ENCODE measurements at places on chromosomes 16 and 17.

GRCh38 chr17:45225051-45225700, 3.5 kb downstream of the FMNL1 start:
- no peak for DNase-seq

GRCh38 chr17:77840513-77841165, 117.9 kb upstream of the TNRC6C start:
- DNase-seq = no peak

DNA sequence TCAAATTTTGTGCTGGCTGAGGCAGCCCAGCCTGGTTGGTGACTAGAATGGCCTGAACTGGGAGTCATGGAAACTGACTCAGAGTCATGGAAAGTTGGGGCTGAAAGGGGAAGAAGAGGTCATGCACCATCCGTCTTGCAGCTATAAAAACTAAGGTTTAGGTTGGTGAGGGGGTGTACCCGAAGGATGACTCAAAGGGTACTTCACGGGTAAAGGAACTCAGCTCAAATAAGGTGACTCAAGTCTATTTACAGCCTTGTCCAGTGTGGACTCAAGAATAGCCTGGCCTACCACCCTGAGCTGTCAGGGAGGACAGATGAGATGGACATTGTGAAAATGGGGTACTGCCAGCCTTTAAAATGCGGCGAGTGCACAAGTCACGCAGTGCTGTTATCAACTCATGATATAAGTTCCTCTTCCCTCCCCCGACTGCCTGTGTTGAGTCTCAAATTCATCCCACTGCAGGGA, 18.6 kb downstream of the CD300LB start:
- no peak for DNase-seq

DNA sequence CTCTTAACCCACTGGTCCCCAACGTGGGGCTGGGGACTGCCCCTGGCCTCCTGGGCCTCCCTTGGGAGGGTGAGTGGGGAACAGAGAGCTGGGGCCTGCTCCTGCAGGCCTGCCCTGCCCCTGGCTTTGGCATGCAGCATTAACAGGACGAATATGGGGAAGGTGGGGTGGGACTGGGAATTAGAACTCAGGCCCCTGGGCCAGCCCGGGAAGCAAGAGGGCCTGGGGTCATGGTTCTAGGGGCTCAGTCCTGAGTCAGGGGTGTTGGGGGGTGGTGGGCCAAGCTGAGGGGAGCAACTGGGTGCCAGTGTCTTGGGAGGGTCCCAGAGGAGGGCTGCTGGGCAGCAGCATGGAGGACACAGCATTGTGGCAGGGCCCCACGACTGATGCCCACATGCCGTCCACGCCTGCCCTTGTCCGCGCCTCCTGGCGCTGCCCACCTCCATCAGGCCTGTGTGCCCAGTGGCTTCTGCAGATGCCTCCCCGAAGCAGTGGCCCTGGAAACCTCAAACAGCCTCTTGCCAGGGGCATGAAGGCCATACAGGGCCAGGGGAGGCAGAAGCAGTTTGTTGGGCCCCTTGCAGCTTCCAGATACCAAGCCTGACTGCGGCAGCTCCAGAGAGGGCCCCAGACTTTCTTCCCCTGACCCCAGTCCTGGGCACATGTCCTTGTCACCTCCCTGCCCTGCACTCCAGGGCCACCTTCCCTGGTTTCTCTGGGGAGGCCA, 4.8 kb downstream of the MAP2K3 start:
- no peak for DNase-seq

- DNase-seq = no peak
Observed at GRCh38 chr16:20844588-20844987, 38.3 kb downstream of the REXO5 start.

GRCh38 chr16:81713796-81714195, 65.3 kb upstream of the PLCG2 start:
- DNase-seq = no peak

DNA sequence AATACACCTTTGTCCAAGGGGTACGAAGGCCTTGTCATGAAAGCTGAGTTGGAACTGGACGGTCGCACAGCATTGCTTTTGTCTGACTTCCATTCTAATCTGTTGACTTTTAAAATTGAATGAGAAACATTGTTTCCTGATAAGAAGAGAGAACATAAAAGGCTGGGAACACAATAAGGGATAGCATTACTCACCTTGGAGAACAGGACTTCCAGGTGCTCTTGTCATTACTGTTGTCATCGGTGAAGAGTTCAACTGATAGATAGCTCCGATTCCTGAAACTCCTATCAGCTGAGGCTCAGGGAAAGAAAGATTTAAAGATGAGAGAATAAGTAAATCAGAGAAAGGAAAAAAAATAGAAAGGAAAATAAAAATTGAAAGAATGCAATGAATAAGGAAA, 351.1 kb downstream of the KCNJ2 start:
- DNase-seq = no peak

- no peak for DNase-seq
Observed at GRCh38 chr17:30345527-30346075, 11.7 kb upstream of the TMIGD1 start.

GRCh38 chr17:47935961-47936360, 5.4 kb upstream of the PNPO start:
- no peak for DNase-seq

- no peak for DNase-seq
Observed at GRCh38 chr17:8162997-8163977, 539 bp upstream of the VAMP2 start.

GRCh38 chr17:20935740-20936139, 107.1 kb downstream of the USP22 start:
- no peak for DNase-seq

- DNase-seq = no peak
Observed at GRCh38 chr16:15466886-15467781, 32.7 kb downstream of the BMERB1 start.

- DNase-seq = no peak
Observed at GRCh38 chr17:66953630-66954020, 10.9 kb upstream of the CACNG4 start.

GRCh38 chr17:56373981-56374833, 219.3 kb upstream of the NOG start:
- no peak for DNase-seq

DNA sequence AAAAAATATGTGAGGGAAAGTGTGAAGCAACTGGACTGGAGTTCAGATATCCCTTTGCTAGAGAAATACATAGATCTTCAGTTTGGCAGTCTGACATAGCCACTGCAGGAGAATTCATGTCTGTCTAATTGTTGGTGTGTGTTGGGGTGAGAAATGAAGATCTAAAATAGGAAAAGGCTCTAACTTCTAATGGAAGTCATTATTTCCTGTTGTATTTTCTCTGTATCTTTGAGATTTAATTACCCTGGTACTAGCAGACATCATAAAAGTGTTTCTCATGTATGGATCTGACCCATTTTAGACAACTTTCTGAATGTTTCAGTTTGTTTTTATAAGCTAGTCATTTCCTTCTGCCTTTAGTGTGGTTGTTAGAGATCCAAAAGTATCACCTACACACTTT, 128.3 kb downstream of the NLK start:
- DNase-seq = no peak

- DNase-seq = no peak
Observed at GRCh38 chr17:29667969-29668368, 45.3 kb upstream of the CORO6 start.

GRCh38 chr17:77403854-77404253, 263.1 kb downstream of the SEC14L1 start:
- DNase-seq = no peak

- DNase-seq = no peak
Observed at GRCh38 chr17:8599351-8600011, 31.0 kb downstream of the MYH10 start.

DNA sequence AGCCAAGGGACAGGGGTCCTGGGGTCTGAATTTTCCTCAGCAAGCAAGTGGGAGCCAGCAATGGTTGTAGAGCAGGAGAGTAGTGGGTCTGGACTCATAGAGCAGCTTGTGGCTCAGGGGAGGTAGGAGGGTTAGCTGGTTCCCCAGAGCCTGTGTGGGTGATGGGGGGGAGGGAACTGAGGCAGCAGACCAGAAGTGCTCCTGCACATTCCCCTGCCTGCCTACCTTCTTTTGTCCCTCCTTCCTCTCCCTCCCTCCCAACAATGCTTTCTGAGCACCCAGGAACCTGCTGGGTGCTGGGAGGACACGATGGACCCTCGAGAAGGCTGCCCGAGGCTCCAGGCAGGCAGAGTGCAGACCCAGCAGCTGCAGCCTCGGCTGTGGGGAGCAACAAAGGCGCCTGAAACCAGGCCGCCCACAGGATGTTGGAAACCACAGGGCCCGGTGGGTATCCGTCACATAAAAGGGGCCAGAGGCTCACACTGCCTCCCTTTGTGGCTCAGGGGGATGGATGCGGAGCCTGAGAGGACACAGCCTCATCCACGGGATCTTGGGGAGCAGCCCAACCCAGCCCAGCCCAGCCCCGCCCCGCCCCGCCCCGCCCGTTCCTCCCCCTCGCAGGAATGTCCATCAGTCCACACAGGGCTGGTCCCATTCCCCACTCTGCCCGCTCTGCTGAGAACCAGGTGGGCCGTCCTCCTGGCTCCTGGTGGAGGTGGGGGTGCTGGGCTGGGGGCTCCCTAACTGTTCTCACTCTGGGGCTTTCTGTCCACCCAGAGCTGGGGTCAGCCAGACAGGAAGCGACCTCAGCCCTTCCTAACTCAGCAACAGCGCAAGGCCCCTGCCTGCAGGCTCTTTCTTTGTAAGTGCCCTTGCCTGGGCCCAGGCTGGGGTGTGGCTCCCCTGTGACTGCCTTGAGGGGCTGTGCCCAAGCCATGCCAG, 1.7 kb upstream of the NLRC3 start:
- DNase-seq = peak; percentile 34

GRCh38 chr17:732902-733720, 715 bp downstream of the TLCD3A start:
- no peak for DNase-seq

GRCh38 chr16:84628226-84628731, 10.4 kb upstream of the COTL1 start:
- DNase-seq = no peak

DNA sequence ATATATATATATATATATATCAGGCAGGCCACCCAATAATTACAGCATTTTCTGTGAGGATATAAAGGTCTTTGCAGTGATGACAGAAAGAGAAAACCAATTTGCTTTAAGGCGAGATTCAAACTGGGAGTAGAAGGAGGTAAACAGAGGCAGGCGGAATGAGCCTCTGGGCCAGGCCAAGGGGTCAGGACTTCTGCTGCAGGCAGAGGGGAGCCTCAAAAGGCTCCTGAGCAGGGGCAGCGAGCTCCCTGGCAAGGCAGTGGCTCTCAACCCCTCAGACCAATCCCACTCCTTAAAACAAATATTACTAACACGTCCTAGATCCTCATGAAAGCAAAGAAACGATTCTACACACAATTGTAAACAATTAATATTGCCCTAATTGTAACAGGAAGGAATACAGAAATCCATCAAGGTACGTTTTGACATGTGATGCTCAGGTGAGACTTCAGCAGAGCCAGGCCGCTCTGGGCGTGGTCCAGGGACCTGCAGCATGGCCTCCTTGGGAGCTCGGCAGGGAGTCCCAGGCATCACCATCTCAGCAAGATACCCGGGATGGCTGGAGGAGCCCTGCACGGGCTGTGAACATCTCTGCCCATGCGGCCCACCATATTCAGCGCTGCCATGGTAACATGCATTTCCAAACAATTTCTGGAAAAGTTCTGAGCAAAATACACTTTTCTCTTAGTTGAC, 18.4 kb downstream of the FBXO31 start:
- DNase-seq = no peak

Data from activated T-helper 1 cell treated with Interleukin-2 at 50 U/mL for 16 hours (primary cell).